CD8-positive, alpha-beta T cell (primary cell): ENCODE measurements at places on chromosomes 4 and X.

DNA sequence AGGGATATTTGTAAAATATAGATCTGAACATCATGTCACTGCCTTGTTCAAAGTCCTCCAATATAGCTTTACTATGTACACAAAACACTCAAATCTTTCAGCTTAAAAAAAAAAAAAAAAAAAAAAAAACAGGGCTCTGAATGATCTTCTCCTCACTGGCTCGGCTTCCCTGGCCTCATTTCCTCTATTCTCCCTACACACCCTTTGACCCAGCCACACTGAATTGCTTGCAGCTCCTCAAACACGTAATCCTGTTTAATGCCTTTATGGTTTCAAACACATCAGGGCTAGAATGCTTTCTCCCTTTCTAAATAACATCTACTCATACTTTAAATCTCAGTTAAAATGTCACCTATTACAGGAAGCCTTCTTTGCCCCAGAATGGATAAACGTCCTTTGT is 60.8 kb downstream of the MTMR8 start:
- DNase-seq = no peak

DNA sequence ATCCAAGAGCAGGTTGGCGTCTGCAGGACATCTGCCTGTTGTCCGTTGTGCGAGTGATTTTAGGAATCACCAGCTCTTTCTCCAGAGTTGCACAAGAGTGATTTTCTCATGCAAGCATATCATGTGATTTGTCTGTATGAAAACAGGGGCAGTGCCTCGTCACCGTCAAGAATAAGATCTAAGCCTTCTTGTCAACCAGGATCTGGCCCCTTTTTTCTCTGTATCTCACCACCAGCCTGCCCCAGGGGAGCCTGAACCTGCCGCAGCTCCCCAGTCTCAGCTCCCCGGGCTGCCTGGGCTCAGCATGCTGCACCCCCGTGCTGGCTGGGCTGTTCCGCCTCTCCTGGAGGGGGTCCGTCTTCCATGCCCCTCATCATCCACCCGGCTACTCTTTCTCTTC is 90.5 kb downstream of the STOX2 start:
- DNase-seq = no peak

GRCh38 chr4:128373628-128374027 is 86.0 kb upstream of the PGRMC2 start:
- DNase-seq = no peak

GRCh38 chr4:146638786-146639505 is at the start of gene POU4F2:
POU4F2 (plus strand) TSS chr4:146638893; CDS start chr4:146639141, 248 bp downstream.
- no peak for DNase-seq

GRCh38 chr4:147582386-147583060 is 34.7 kb upstream of the TMEM184C start:
- no peak for DNase-seq

DNA sequence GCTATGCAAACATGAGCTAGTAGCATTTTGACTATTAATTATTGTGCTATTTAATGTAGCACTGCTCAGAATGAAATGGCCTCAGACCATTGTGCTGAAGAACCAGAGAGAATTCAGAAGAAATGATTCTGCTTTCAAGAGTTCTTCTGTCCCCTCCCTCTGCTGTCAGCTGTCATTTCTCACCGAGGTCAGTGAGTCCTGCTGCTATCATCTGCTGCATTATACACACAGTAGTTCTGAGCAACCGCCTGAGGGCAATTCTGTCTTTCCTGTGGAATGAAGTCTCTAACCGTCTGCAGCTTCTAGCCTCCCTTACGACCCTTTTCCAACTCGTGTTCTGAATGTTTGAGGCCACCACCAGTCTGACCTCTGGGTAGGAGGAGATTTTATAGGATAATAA is 249.4 kb downstream of the HNRNPD start:
- no peak for DNase-seq
